Suppressor macrophage treated with lipopolysaccharide for 4 hours (primary cell): ENCODE measurements at places on chromosomes 1 and 21.

GRCh38 chr1:221458447-221459156 is 283.3 kb downstream of the DUSP10 start:
- no peak for DNase-seq

- DNase-seq: no peak
Observed at GRCh38 chr1:61322008-61322744, 239.8 kb downstream of the NFIA start.

- DNase-seq: peak; percentile 0
Observed at GRCh38 chr1:78339490-78339889, 151.3 kb upstream of the PTGFR start.

GRCh38 chr1:210328746-210329503 is at the start of gene HHAT:
HHAT (plus strand) TSS chr1:210328902; CDS start chr1:210348976, 20,074 bp downstream.
- peak; percentile 89 for DNase-seq

DNA sequence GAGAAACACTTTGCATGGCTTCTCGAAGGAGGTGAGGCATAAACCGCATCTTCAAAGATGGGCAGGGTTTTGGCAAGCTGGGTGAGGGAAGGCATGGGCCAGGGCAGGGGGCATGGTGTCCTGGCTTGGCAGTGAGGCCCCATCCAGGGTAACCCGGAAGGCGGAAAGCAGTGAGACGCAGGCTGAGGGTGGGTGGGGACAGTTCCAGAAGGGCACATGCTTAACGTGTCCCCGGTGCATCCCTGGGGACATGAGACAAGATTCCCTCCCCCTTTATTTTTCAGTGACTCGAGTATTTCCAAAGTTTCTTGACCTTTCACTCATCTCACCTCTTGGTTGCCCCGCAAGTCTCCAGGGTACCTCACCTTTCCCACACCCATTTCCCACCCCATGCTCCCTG is 122.8 kb upstream of the SLC25A33 start:
- DNase-seq: no peak

GRCh38 chr1:106846656-106847055 is 209.8 kb upstream of the PRMT6 start:
- DNase-seq: no peak

DNA sequence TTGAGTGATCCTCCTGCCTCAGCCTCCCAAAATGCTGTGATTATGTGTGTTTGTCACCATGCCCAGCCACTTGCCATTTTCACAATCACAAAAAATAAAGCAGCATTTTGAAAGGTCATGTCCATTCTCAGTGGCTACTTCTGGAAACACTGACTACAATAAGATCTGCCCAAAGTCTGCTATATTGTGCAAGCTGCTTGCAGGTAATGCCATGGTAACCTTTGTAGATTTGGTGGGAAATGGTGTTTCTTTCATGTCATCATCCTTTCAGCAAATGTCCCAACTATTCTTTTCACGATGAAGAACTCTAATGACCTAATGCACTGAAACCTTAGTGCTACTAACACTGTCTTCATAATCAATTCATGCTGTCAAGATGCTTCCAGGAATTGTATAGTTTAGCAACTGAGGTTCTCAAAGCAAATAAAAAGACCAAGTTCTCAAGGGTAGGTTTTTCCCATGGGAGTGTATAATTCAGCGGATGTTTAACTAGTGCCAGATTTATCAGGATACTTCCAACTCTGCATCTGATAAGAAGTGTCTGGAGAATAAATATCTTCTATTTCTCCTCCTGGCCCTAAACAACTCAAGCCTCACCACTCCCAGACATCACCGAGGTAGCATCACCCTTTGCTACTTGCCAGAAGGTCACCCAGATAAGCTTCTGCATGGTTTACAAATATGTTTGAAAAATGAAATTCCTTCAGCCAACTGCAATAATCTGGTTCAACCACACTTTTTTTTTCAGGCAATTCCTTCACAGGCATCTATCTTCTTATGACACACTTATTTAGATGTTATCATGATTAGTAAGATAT is 132.0 kb upstream of the ZC3H11B start:
- DNase-seq: no peak

DNA sequence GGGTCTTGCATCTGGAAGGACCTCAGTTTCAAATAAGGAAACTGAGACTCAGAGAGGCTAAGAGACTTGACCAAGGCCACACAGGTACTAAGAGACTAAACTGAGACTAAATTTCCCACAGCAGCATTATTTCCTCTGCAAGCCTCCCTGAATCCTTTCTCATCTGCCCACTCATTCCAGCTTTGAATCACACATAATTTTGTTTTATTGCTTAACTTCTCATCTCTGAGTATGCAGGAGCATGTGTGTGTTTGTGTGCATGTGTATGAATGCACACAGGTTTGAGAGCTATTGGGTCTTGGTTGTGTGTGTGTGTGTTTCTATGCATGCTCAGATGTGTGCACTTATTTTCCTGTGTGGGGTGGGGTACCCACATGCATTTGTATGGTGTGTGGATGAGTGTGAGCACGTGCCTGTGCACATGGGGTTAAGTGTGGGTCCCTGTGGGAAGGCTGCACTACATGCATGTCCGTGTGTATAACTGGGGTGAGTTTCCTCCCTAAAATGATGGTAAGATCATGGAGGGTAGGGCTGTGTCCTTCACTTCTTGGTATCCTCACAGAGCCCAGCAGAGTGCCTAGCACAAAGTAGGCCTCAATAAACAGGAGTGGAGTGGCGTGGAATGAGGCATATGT is 74.4 kb upstream of the ZC3H12A start:
- DNase-seq: no peak

DNA sequence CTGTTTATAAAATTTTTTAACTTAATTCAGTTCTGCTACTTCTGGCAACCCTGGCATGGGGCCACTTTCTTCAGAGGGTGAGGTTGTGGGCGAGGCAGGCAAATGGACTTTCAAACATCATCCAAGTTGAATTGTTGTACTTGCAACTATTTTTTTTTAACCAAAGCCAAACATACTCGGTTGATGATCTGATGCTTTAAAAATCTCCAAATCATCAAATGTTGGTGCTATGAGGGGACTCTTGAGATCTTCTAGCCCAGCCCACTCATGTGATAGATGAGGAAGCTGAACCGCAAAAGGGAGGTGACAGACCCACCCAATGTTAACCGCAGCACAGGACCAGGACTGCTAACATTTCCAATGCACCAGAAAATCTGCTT is 6.7 kb downstream of the SLC1A7 start:
- no peak for DNase-seq
